ENCODE measurements at places on chromosomes 2 and 18.

- DNase-seq: no peak
Observed at GRCh38 chr2:60318544-60318943, 234.9 kb downstream of the BCL11A start.

GRCh38 chr18:79200546-79201268 is 131.5 kb downstream of the ATP9B start:
- DNase-seq: no peak

GRCh38 chr2:48860380-48860779 is 104.9 kb upstream of the LHCGR start:
- DNase-seq: no peak

DNA sequence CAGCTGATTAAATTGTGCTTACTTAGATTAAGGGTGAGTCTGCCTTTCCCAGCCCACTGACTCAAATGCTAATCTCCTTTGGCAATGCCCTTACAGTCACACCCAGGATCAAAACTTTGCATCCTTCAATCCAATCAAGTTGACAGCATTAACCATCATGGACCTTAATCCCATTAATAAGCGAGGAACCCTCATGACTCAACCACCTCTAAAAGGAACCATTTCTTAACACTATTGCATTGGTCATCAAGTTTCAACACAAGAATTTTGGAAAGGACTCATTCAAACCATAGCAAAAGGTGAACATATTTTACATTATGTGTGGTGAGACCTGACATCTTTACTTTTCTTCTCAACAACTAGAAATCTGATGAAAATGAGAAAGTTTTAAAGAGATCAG is 187.0 kb downstream of the OSR1 start:
- DNase-seq: no peak

- no peak for DNase-seq
Observed at GRCh38 chr2:85433511-85434089, 15.1 kb downstream of the SH2D6 start.

GRCh38 chr2:66903745-66904465 is 469.0 kb downstream of the MEIS1 start:
- DNase-seq: no peak

DNA sequence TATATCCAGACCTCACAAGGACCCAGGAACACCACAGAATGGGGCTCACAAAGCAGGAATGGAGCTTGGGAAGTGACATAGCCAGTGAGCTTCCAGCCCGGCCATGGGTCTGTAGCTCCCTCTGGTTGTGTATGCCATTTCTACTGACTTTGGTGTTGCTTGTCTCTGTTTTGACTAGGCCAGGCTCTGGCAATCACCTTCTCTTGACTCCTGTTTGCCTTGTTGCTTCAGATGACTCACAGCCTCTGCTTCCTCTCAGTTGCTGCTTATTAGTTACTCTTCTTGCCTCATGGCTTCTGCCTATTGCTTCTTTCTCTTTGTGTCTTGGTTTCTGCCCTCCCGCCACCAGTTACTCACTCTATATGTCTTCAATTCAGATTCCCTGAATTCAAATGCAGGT is 15.8 kb upstream of the IER3IP1 start:
- no peak for DNase-seq

DNA sequence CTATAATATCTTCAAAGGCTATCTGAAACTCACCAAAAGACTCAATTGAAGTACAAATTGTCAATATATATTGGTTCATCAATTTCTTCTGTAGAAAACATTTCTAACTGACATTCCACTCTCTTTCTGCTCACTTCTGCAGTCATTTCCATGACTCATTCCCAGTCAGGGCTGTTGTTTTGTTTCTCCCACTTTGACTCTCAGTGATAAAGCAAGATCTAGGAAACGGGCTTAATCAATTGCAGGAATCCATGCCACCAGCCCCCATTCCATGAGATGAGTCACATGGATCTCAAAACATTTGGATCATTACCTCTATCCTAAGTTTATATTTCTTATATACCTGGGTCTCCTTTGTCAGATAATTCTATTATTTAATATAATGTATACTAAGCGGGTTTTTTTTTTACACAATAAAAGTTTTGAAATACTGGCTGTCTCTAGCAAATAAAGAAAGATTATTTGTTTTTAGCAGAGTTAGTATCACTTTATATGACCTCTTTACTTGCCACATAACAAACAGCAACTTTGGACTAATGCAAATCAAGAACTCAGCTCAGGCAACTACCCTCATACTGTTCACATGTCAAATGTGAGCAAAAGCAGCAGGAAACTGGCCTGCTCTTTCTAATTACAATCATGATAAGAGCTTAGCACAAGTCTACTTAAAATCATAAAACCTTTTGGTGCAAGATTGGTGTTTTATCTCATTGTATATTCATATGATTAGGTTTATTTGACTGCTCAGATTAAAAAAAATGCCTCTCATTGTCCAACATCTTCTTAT is 251.1 kb upstream of the PIK3C3 start:
- DNase-seq: no peak

- no peak for DNase-seq
Observed at GRCh38 chr2:67186871-67187270, 210.3 kb upstream of the ETAA1 start.

DNA sequence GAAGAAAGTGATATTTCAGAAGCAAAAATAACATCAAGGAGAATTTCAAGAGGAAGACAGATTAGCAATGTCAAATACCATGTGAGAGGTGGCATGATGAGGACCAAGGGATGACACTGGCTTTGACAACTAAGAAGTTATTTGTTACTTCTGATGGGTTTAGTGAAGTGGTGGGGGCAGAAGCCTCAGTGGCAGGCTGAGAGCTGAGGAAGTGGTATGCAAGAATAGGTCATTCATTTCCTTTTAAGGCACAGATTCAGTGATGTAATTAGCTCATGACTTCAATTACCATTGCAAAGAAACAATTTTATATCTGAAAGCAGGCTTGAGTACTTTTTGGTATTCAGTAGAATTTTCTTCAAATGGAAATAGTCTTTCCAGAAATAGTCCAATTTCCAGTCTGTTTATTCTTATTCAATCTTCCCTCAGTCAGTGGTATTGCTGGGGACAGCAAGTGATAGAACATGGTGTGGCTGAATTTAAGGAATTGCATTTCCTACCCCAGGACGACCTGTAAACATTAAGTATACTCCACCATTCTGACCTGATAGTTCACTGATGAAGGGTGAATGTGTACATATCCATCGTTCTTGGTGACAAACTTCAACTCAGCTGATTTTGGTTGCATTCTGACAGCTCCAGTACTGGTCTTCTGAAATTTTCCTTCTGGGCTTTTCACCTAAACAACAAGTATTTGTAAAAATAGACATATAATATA is 28.2 kb downstream of the GEMIN6 start:
- DNase-seq: no peak

DNA sequence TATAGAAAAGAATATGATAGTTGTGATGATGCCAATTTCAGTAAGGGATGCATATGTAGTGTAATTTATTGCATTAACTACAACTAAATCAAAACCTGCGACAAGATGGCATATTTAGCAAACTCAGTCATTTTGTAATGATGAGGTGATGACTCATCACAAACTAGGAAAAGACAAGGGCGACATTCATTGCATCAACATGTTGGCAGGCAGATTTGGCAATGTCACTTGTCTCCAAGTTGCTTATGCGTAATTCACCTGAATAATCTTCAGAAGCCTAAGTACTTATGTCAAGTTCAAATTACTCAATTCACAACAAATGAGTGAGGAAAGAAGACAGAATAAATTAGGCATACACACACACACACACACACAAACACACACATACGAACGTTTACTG is 273.2 kb upstream of the RGPD4 start:
- no peak for DNase-seq

DNA sequence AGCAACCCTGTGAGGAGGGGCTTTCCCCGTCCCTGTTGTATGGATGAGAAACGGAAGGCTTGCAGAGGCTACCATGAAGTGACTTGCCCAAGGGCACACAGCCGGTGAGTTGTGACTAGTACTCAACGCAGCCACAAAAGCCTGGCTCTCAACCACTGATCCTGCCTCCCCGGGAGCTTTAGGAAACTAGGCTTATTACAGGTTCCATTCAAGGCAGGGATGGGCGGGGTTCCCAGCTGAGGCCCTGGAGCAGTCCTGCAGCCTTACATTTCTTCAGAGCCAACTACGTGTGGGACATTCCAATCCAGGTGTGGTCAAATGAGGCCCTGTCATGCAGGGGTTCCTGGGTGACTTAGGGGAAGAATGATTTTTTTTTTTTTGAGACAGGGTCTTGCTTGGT is 59.6 kb downstream of the MEX3C start:
- no peak for DNase-seq

GRCh38 chr2:84055816-84056215 is 403.3 kb downstream of the SUCLG1 start:
- DNase-seq: no peak

- no peak for DNase-seq
Observed at GRCh38 chr2:31421634-31422033, 7.1 kb upstream of the XDH start.

DNA sequence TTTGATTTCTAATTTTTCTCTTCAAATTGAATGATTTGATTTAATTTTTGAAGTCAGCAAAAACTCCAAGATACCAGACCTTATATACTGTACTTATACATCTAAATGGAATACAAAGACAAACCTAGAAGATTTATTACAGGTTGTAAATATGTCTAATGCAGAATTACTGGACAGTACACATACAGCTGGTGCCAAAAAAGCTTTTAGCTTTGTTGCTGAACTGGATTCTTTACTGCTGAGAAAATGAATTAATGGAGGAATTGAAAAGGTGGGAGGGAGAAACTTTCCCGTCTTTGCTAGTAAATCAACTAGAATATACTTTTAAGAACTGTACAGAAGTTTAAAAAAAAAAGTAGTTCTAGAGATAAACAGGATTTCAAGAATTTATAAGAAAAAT is 17.5 kb downstream of the C1D start:
- no peak for DNase-seq

DNA sequence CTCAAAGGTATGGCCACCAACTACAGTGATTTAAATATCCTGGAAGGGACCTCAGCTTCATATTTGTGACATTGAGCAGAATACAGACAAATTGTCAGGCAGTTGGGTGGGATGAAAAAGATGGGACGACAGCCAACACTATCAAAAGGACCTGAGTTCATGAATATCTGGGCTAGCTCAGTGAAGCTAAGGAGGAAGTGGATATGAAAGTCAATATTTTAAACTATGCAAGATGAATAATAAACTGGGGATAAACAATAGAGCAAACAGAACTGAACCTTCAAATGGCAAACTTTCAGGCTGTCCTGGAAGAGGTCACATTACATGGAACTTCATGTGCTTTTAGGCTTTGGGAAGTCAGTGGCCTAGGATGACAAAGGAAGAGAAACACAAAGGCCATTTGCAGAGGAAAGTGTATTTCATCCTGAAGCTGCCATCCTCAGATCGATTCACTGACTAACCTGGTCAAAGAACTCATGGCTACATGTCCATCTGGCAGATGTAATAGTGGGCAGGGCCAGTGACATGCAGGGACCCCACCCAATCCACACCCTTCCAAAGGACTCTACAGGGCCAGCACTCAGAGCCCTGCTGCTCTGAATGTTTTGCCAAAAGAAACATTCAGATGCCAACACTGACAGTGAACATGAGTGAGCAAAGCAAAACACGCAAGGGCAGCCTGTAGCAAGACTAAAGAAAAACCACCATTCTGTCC is 175.7 kb downstream of the ETAA1 start:
- DNase-seq: peak; percentile 61

- no peak for DNase-seq
Observed at GRCh38 chr2:11467129-11467649, 1.2 kb upstream of the E2F6 start.

GRCh38 chr2:170703776-170704476 is 11.2 kb upstream of the SP5 start:
- DNase-seq: no peak

- no peak for DNase-seq
Observed at GRCh38 chr2:111176867-111177266, 56.2 kb downstream of the BCL2L11 start.

GRCh38 chr2:14826518-14826917 is 194.0 kb downstream of the LRATD1 start:
- no peak for DNase-seq

GRCh38 chr2:42192652-42193566 is 23.8 kb downstream of the EML4 start:
- no peak for DNase-seq

DNA sequence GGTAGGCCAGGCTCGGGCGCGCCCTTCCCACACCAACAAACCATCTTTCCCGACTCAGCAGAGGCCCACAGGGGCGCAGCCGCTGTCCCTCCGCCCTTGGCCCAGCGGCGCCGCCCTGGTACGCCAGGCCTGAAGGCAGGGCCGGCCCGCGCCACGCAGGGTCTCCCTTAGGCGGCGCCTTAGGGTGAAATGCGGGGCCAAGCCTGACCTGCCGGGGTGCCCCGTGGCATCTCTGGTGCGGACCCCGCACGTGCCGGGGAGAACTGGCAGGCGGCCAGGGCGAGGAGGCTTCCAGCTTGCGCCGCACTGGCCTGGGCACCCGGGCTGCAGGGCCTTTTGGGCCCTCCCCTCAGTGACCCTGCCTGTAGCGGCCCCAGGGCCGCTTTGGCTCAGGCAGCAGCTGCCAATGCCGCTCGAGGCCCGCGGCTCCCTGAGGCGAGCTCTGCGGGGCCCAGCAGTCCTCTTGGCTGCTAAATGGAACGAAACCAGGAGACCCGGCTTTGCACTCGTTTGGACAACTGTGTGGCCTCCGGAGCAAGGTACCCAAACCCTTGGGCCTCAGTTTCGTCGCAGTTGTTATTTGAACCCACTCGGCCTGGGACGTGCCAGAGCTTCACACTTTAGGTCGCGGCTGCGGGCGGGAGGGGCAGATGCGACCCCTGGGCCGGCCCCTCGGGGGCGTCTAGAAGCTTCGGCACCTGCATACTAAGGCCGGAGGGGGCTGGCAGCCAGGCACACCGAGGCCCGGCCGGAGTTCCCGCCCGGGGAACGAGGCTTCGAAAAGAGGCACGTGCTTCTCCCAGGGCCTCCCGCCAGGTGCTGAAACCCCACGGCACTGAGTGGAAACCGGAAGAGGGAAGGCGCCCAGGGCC is 8.5 kb downstream of the OTX1 start:
- no peak for DNase-seq

GRCh38 chr2:195411219-195411687 is 245.8 kb upstream of the SLC39A10 start:
- no peak for DNase-seq

- no peak for DNase-seq
Observed at GRCh38 chr2:105660489-105660888, 84.2 kb upstream of the NCK2 start.

GRCh38 chr2:56505885-56506284 is 322.1 kb downstream of the CCDC85A start:
- DNase-seq: no peak

DNA sequence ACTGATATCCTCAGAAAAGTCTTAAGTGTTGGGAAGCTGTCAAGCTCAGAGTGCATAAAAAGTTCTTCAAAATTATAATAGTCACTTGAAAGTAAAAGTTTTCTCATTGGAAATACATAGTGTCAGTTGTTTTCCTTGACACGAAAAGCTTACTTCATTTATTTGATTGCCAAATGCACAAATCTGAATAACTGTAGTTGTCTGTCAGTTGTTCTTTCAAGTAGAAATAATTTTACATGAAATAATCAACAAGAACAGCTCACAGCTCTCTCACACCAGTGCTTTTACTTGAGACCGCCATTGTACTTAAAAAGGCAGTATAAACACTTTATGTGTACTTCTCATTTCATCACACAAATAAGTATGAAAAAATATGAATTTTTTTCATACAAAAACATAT is 163.3 kb upstream of the NXPH2 start:
- no peak for DNase-seq

GRCh38 chr2:196399096-196399495 is 227.7 kb upstream of the STK17B start:
- DNase-seq: no peak

GRCh38 chr2:217826520-217826919 is 176.3 kb downstream of the TNS1 start:
- DNase-seq: no peak

GRCh38 chr18:58525928-58526424 is 102.9 kb downstream of the ALPK2 start:
- DNase-seq: no peak
